ENCODE measurements at places on chromosomes 12 and 14.

DNA sequence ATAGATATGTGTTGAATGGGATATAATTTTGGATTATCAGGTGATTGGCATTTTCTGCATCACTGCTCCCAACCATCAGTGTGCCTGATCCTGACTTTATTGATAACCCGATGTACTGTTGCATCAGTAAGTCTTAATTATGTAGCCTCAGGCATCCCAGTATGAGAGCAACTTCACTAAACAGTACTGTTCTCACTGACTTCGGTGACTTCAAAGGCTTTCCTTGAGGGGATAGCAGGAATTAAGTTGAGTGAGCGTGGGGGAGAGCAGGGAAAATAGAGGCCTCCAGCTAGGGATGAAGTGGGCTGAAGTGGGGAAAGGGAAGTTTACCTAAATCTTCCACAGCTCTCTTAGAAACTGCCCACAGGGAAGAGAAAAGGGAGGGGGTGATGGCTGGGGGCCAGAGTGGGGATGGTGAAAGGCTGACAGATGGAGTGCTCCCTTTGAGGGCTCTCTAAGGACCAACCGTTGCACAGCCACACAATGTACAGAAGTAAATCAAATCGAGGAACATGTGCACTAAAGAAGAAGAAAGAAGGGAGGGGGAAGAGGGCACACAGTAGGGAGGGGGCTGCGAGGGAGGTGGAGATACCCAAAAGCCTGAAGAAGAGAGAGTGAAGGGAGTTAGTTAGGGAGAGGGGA, 10.7 kb upstream of the NEUROD4 start:
- DNase-seq: no peak

- no peak for DNase-seq
Observed at GRCh38 chr12:94327809-94328208, 131.9 kb downstream of the CEP83 start.

GRCh38 chr14:77603031-77603430, 13.4 kb downstream of the SPTLC2 start:
- DNase-seq: no peak

DNA sequence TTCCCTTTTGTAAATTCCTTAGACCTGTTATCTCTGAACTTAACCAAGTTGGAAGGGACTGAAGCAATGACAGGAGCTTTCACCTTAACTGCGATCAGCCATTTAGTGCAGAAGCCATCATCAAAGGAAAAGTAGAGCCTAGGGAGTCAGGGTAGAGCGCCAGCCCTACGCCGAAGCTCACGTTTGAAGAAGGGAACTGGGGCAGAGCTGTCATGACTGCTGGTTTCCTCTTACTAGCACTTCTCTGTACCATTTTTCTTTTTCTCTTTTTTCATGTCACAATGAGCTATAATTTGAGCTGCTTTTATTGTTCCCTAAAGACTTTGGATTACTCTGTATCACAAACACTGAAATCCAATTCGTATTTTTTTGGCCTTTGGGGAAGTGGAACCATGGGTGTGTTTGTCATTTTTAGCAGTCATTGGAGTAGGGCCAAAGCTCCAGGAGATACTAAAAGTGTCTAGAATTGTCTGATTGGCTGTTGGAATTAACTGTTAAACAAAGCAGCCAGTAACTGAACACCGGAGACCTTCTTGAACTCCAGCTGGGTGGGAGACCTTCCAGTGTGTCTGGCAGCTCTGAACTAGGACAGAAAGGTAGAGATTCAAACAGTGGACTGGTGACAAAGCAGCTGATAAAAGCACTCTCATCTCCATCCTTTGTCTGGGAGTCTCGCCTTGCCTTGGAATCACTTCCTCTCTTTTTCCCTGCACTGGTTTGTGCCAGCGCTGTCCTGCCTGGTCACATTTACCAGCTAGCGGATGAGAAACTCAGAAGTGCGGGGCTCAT, 9.1 kb downstream of the MTRFR start:
- DNase-seq: no peak

GRCh38 chr14:85688006-85688405, 158.1 kb downstream of the FLRT2 start:
- no peak for DNase-seq

- DNase-seq: no peak
Observed at GRCh38 chr14:29815016-29815674, 112.5 kb downstream of the PRKD1 start.

DNA sequence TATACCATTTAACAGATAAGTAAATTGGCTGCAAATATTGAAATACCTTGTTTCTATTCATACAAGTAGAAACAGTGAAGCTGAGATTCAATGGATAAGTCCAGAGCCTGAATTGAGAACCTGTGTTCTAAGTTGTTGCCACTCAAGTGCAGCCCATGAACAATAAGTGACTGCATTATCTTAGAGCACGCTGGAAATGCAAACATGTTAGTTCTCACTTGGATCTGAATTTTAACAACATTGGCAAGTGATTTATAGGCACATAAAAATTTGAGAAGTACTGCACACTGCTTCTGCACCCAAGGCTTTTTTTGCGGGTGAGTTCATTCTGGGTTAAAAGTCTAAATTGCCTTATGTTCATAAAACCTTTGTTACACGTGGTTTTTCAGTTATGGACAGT, 484.3 kb downstream of the NAV3 start:
- DNase-seq: no peak

DNA sequence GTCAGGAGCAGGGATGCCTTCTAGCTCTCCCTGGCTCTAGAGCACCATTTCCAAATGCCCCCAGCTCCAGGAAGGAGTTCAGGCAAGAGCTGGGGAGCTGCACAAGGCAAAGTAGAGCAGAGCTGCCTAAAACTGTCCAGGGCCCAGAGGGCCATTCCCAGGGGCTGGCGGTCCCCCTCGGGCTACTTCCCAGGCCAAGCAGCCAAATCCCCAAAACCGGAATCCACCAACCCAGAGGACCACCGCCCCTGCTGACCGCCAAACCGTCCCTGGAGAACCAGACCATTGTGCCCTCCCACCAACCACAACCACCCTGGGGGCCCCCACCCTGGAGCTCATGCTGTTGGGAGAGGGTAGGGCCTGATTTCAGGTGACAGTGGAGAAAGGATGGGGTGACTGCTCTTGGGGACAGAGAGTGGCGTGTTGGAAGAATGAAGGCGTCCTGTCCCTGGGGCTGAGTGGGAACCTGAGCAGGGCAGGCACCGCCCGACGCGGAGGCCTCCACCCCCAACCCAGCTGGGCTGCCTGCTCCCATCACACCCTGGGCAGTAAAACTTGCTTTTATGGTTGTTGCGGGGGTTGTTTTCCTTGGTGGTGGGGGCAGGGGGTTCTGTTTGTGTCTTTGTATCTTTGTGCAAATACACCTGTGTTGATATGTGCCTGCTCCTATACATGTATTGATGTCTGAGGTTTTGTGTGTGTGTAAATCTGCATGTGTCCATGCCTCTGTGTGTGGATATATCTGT, 24.0 kb upstream of the KRT78 start:
- no peak for DNase-seq

DNA sequence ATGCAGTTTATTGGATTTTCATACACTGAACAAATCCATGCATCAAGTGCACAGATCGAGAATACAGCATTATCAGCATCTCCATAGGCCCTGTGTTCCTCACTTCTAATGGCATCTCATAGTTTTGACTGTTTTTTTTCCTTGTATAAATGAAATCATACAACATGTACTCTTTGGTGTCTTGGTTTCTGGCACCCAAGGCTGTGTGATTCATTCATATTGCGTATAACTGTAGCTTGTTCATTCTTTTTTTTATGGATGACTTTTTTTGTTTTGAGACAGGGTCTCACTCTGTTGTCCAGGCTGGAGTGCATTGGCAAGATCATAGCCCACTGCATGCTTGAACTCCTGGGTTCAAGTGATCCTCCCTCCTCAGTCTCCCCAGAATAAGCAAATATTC, 14.3 kb downstream of the RASSF8 start:
- peak; percentile 41 for DNase-seq

DNA sequence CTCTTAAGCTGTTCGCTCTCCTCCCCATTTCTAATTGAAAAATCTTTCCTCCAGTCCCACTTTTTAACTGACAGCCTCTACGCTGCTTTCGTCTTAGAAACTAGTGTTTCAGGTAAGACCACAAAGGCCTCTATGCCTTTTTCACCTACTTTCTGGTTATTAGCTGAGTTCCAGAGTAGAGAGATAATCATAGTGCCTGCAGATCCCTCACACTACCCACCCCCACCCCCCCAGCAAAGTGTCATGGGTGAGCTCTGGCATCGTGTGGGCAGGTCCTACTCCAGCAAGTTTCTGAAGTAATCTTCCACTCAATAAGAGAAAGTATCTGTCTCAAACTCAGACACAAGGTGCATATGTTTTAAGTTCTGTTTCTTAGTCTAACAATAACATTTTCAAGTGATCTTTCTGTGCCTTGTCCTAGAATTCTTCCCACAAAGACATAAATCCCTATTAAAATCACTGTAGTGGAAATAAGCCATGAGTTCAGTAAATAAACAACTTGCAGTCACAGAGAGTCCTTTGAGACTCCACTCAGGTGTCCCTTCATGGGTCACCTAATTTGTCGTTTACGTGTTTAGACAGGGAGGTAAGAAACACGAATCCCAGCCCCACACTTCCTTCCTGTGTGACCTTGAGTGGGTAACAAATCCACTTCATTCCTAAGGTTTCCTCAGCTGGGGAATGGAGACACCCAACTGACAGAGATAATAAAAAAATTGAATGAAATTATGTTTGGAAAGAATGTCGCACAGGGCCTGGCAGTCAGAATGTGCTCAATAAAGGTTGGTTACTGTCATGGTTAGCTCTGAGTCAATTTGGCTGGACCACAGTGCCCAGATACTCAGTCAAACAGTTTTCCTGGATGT, 228.9 kb upstream of the CAND1 start:
- no peak for DNase-seq

GRCh38 chr14:102928412-102929240, 6.2 kb downstream of the AMN start:
- peak; percentile 53 for DNase-seq

DNA sequence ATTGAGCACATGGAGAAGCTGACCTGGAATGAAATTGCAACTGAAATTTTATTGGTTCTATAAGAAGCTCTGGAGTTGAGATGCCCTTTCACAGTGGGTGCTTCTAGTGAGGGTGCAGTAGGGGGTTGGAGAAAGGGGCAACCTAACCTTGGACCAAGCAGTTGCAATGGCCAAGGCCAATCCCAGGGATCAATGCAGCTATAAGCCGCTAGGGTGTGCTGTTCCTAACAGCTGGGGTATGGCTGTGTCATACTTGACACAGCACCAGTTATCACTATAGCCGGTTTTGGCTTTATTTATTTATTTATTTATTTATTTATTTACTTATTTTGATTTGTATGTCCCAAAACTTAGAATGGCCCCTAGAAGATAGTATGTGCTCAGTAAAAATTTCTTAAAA, 505.9 kb downstream of the FLRT2 start:
- no peak for DNase-seq

- no peak for DNase-seq
Observed at GRCh38 chr12:20028033-20028432, 340.3 kb upstream of the PDE3A start.

- DNase-seq: no peak
Observed at GRCh38 chr14:67317822-67318221, 41.8 kb downstream of the ATP6V1D start.

DNA sequence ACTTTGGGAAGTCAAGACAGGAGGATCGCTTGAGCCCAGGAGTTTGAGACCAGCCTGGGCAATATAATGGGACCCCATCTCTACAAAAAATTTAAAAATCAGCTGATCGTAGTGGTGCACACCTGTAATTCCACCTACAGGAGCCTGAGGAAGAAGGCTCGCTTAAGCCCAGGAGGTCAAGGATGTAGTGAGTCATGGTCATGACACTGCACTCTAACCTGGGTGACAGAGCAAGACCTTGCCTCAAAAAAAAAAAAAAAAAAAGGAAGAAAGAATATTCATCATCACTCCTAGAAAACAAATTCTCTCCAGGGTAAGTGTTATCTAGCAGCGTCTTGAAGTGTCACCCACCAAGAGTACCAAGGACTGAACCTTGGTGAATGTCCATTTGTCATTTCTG, 34.2 kb upstream of the PLXNC1 start:
- DNase-seq: no peak

GRCh38 chr12:51845482-51845881, 3.0 kb downstream of the FIGNL2 start:
- DNase-seq: no peak

DNA sequence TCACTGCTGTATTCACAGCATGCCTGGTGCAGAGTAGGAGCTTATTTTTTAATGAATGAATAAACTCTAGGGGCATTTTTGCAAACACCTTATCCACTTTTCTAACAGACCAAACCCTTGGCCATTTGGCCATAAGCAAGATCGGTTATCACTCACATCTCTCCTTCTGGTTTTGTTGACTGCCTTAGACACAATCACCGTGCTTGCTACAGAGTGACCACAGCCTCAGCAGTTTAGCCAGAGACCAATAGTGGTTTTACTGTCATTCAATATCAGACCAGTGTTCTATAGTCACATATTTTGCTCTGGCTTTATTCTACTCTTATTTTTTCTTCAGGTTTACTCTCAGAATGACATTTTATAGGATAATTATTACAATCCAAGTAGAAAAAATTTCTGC, 2.2 kb downstream of the KLRB1 start:
- no peak for DNase-seq

All from EL (cell line).